ENCODE measurements at places on chromosomes 1 and 21.
A peak's percentile ranks its signal among the peaks of the same experiment; 100 is the strongest.

DNA sequence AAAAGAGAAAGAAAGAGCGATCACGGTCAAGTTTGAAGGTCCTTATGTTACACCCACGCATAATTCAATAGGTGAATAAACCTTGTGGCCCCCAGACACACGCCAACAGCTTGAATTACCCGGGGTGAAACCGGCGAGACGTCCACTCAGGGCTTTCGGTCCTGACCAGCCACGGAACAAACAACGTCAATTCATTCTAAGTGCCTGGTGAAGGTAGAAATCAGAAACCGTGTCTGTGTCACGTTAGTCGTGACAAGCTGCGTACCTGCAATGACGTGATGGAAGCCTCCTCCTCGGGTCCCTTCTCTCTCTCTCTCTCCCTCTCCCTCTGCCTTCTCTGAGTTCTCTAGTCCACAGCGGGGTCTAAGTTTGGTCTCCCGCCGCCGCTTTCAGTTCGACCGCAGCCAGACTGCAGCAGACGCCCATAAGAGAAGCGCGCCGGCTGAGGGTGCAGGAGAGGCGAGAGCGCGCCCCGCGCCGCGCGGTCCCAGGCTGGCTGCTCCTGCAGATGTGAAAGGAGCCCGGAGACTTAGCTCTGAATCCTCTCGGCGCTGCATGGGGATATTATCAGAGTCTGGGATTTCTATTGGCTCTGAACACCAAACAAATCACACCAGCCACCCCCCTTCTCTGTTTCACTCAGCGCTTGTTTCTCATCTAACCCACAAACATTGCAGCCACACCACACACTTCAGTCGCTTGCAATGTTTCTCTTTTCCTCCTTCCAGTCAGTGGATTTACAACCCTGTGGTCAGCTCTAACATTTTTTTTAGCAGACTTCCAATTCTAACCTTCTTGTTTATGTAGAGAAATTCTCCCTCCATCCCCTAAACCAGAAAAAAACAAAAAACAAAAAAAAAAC, at the start of gene GREM2:
Gene GREM2 (minus strand): TSS at position 537 of the 862 bp plus-strand sequence. CDS start 118,680 bp downstream, outside the sequence.
- peak; percentile 46 for DNase-seq

DNA sequence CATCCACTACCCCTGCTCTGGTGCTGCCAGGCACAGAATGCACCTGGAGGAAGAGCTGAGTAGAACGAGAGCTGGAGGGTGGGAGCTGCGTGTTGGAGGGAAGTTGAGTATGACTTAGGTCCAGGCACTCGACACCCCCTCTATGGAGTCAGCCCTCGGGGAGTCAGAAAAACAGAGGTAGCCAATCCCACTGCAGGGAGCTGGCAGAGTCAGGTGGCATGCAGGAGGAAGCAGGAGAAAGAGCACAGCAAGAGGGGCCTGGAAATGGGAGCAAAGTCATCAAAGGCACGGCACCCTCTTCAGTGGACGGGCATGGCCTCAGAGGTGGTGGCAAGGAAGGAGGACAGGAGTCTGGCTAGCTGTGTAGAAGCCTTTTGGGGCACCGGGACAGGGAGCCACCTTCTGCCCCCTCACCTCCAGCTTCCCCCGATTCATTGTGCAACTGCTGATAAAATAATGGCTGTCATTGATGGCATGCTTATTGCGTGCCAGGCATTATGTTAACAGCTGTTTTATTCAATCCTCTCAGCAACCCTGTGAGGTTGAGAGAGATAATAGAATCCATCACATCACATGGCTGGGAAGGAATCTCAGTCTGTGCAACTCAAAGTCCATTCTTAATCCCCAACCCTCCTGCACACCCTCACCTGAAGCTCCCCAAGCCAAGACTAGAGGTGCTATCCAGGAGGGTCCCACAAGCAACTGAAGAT, 42.0 kb downstream of the C1orf198 start:
- no peak for DNase-seq

DNA sequence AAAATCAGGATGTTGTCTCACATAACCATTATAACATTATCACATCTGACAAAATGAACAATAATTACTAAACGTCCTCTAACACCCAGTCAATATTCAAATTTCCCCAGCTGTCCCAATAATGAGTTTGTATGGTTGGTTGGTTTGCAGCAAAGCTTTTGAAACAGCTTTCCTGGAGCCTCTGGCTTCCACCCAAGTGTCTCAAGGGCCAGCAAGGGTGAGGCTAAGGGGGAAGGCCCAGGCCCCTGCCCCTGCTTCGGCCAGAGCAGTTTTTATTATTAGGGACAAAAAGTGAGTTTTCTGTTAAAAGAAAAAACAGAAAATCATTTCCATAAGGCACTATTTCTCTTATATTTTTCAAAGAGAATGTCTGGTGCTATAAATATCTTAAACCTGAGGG, 19.1 kb upstream of the AVPR1B start:
- DNase-seq: no peak

DNA sequence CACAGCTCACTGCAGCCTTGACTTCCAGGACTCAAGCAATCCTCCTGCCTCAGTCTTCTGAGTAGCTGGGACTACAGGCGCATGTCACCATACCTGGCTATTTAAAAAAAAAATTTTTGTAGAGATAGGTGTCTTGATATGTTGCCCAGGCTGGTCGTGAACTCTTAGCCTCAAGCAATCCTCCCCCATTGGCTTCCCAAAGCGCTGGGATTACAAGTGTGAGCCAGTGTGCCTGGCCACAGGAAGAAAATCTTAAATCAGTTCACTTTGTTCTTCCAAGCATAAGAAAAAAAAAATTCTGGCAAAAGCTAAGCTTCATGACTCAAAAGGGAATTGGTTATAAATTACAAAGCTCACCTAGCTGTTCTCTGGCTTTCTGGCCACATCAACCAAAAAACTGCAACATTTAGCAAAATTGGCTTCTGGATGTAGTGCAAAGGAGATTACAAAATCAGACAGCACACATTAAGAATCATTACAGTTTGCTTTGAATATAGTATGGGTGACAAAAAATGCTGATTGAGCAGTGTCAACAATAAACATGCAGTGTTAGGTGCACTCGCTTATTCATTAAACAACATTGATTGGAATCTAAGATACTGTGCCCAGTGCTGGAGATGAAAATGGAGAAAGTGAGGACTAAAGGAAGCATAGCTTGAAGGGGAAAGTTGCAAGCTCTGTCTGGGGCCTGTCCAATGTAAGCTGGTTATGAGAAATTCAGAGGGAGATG, 76.7 kb downstream of the KCTD3 start:
- DNase-seq: no peak

DNA sequence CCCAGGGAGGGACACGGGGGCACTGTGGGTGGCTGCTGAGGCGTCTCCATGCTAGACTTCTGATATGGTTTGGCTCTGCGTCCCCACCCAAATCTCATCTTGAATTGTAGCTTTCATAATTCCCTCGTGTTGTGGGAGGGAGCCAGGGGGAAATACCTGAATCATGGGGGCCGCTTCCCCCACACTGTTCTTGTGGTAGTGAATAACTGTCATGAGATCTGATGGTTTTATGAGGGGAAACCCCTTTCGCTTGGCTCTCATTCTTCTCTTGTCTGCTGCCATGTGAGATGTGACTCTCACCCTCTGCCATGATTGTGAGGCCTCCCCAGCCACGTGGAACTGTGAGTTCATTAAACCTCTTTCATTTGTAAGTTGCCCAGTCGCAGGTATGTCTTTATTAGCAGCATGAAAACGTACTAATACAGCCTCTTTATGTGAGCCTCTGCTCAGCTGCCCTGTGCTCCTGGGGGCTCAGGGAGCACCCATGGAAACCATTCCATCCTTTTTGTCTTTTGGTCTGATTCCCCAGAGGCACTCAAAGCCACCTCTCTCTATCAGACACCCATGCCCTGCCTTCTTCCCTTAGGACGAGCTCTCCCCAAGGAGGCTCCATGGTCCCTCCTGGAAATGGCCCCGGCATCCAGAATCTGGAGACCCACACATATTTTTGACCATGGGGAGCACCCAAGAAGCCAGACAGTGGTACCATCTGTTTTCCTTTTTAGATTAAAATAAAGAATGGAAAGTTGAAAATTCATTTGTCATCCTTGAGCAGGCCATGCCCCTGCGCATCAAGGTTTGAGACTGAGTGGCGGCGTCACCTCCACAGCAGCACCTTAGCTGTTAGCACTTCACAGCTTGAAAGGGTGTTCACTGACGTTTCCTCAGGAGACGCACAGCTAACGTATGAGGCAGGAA, 65.9 kb upstream of the FAM20B start:
- DNase-seq: no peak

DNA sequence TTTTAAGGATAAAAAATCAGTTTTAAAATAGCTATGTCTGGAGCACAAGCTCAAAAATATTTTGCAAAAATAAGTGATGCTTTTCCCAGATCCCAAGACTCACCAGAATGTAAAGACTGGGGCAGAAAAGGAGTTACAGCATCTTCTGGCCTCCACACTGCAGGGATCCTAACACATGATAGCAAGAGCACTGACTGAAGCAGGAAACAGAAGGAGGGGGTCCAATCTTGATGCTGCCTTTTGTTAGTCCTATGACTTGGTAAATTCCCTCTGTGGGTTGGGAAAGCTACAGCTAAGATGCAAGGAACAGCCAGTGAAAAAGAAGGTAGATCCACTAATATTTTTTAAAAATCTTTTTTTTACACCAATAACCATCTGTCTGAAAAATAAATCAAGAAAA, 54.2 kb upstream of the TNR start:
- no peak for DNase-seq

DNA sequence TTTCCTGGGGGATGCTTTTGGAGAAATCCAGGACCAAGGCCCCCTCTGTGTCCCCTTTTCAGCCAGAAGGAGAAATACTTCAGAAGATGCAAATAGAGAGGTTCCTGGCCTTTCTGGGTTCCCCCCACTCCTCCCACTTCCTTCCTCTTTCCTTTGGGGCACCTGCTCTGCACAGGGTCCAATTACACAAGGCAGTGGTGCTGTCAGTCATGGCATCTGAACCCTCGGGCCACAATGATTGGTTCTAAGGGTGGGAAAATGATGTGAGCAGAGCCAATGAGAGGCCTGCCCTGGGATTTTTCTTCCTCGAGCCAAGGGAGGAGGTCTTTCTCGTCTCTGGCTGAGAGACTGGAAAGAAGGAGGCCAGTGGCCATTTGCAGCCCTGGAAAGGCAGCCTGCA, 282.2 kb downstream of the NPHP4 start:
- DNase-seq: no peak

GRCh38 chr21:35603494-35603893, 456.8 kb downstream of the SETD4 start:
- no peak for DNase-seq

DNA sequence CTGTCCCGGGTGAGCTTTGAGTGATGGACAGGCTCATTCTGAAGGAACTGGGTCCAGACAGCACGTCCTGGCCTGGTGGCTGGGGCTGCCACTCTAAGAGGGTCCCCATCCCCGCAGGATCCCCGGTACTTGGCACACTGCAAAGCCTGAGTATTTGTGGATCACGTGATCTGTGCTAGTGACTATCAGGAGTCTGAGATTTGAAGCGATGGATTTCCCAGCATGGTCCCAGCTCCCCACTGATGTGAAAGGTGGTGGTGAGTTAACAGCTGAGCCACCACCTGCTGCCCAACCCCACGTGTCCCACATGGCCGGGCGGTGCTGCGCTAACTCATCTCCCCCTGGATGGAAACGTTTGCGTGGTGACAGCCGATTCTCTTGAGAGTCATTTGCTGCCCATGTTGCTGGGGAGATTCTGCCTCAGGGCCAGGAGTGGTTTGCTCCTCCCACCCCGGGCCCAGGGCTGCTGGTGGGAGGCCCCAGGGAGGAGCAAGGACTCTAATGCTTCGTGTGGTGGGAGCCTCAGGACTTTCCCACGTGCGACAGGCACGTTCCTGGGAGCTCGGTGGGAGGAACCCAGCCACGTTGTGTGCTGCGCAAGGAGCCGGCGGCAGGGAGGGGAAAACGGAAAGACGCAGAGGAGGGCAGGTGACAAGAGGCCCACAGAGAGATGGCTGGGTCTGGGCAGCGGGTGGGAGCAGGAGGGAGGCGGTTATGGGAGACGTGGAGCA, 15.1 kb downstream of the FAAP20 start:
- no peak for DNase-seq

- no peak for DNase-seq
Observed at GRCh38 chr1:51789342-51789741, 89.2 kb downstream of the NRDC start.

DNA sequence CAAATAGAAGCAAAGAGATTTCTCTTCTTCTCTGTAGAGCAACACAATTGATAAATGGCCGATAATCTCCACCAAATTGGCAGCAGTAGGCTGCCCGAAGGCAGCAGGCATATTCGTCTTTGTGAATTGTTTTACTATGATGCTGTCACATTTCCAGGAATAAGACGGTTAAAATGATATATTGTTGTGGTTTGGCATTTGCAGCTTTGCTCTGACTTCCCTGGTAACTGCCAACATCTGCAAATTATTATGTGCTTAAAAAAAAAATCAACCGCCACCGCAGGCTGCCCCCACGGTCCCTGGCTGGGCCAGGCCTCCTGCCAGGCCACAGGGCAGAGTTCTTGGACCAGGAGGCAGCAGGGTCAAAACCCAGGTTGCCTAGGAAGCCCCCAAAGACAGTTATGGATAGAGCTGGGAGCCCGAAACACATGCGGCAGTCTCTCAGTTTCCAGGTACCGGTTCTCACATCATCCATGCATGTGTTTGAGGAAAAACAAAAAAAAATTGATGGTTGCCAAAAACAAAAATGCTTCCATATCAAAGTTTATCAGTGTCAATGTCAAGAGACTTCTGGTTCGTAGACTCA, 179.3 kb downstream of the ETS2 start:
- no peak for DNase-seq

DNA sequence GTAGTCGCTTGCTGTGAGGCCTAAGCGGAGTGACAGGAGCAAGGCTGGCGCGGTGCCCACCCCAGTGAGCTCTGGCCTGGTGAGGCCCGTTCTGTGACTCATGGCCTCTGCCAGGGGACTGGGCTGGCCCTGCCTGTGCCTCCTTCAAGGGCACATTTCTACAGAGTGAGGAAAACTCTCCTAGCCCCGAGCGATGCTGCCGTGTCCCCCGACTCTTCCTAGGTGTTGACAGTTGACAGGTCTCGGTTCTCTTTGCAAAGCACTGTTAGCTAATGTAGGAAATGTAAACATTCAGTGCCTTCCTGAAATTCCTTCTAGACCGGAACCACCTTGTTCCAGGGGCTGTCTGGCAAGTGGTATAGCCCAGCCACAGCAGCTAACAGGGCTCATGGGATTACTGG, 43.9 kb downstream of the ABCG1 start:
- no peak for DNase-seq

DNA sequence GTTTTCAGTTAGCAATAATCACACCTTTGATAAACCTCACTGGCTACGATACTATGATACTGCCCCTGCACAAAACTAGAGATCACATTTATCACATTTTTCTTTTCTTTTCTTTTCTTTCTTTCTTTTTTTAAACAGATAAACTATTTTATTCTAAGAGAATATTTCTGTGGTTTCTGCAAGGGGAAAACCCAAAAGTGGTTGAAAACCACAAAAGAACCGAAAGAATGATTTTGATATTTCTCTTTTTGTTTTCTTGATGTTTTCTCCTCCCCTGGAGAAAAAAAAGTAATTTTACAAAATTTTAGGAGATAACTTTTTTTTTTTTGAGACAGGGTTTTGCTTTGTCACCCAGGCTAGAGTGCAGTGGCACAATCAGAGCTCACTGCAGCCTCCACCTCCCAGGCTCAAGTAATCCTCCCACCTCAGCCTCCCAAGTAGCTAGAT, 18.4 kb upstream of the FRRS1 start:
- peak; percentile 38 for DNase-seq

- no peak for DNase-seq
Observed at GRCh38 chr1:162918151-162918754, 57.3 kb upstream of the CCDC190 start.
